ENCODE measurements at places on chromosomes 16 and 17.

DNA sequence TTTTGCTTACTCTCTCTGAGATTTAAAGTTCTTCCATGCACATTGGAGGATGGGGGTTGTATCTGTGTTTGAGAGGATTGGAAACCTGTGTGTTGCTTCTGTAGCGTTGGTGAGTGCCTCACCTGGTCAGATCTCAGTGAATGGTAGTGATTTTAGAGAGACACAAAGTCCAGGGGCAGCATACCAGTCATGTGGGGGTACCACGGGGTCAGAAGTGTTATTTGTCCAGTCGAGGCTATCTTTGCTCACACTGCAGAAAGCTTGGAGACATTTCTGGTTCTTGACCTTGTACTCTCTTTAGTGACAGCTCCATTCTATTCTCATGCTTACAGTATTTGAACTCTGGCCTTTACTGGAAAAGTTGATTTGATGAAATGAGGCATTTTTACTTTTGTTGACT lies 23.7 kb downstream of the PRKAR1A start:
- no peak for DNase-seq

GRCh38 chr16:88812513-88813268 lies 963 bp upstream of the APRT start:
- DNase-seq = no peak

- DNase-seq = no peak
Measured at GRCh38 chr16:1472974-1473373, 1.9 kb downstream of the CLCN7 start.

GRCh38 chr16:83808573-83809014 lies 816 bp downstream of the HSBP1 start:
- DNase-seq = no peak

DNA sequence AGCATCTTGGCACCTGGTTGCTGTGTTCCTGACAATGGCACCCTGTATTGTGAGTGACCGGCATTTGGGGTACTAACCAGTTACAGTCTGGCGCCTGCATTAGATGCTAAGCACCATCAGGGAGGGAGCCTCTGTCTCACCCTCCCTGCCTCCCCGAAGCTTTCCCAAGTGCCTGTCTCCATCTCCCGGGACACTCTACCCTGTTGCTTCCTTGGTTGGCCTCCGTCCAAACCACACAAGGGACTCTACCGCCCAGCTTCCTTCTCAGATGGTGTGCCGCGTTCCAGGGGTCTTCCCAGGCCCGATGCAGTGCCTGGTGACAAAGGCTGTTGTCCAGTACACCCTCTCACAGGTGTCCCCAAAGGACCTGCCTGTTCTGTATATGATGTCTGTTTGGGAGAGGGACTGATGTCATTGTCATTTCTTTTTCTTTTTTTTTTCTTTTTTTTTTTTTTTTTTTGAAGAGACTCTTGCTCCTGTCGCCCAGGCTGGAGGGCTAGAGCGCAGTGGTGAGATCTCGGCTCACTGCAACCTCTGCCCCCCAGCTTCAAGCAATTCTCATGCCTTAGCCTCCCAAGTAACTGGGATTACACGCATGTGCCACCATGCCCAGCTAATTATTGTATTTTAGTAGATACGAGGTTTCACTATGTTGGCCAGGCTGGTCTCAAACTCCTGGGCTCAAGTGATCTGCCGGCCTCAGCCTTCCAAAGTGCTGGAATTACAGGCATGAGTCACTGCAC lies 6.7 kb downstream of the SNN start:
- no peak for DNase-seq

GRCh38 chr16:9818702-9819101 lies 363.5 kb downstream of the GRIN2A start:
- no peak for DNase-seq

DNA sequence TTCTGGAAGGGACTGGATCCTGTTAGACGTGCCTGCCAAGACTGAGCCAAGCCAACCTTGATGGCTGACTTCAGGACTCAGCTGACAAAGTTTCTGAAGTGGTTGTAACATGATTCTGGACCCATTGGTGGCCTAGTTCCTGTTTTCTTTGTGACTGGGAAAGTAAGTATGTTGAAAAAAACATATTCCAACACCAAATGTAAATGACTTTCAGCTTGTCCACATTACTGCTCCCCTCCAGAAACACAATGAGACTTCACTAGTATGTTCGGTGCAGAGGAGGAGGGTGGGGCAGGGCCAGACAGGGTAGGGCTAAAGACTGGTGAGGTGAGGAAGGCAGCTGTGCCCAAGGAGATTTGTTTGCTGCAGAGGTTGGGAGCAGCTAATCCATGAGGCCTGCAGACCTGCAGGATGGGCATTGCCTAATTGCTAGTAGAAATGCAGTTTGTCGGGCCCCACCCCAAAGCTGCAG lies 26.4 kb downstream of the NMT1 start:
- no peak for DNase-seq

- DNase-seq = no peak
Measured at GRCh38 chr17:82231562-82232321, 2.9 kb downstream of the SLC16A3 start.

GRCh38 chr16:29665294-29666077 lies 2.4 kb downstream of the SPN start:
- DNase-seq = no peak

GRCh38 chr16:4626396-4626795 lies 1.8 kb downstream of the MGRN1 start:
- no peak for DNase-seq

- no peak for DNase-seq
Measured at GRCh38 chr17:67412032-67412431, 35.0 kb downstream of the PITPNC1 start.

- no peak for DNase-seq
Measured at GRCh38 chr16:68005786-68006286, 6.6 kb upstream of the DPEP2 start.

DNA sequence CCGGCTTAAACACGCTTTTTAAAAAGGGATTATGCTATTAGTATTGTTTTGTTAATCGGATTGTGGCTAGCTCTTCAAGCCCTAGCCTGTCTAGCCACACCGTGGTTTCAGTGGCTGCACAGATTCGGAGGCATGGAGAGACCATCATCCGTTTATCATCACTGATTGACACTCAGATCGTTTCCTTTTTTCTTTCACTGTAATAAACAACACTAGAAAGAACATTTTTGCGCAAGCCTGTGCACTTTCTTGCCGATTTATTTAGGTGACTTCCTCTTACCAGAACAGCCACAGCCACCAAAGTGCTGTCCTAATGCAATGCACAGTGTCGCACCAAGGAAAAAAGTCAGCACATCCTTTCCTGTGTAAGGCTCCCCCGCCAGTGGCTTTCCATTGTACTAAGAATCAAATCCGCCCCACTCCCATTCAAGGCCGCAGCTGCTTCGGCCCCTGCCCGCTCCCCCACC lies 78.2 kb downstream of the CRISPLD2 start:
- no peak for DNase-seq

- DNase-seq = no peak
Measured at GRCh38 chr16:125011-125410, 13.5 kb downstream of the NPRL3 start.

DNA sequence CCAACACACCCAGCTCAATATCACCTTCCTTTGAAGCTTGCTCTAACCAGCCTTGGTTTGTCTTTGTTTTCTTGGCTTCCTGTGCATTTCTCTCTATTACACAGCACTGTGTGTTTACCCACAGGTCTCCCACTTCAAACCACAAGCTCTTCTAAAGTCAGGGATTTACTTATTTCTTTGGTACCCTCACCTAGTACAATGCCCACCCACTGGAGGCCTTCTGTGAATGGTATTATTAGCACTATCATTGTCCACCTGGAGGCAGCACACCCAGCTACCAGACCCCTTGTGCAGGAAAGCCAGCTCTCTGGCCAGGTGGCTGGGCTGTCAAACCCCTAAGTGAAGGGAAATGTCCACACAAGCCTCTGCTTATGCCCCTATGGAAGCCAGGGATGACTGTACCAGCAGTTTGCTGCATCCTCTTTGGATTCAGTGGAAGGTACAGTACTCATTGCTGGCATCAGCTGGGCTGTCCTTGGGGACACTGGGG lies 9.4 kb upstream of the TOP2A start:
- DNase-seq = no peak

- DNase-seq = no peak
Measured at GRCh38 chr16:84999857-85000480, 11.4 kb downstream of the ZDHHC7 start.

DNA sequence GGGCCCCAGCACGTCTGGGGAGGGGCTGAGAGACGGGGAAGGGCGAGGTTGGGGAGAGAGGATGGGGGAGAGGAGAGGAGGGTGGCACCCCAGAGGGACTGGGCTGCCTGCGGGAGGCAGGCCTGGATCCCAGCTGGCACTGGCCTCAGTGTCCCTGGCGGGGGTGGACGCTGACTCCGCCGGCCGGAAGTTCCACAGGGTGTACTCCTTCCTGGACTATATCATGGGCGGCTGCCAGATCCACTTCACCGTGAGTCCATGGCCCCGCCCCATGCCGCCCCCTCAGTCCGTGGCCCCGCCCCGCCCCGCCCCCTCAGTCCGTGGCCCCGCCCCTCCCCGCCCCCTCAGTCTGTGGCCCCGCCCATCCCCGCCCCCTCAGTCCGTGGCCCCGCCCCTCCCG lies 11.3 kb downstream of the CPNE7 start:
- DNase-seq = no peak

DNA sequence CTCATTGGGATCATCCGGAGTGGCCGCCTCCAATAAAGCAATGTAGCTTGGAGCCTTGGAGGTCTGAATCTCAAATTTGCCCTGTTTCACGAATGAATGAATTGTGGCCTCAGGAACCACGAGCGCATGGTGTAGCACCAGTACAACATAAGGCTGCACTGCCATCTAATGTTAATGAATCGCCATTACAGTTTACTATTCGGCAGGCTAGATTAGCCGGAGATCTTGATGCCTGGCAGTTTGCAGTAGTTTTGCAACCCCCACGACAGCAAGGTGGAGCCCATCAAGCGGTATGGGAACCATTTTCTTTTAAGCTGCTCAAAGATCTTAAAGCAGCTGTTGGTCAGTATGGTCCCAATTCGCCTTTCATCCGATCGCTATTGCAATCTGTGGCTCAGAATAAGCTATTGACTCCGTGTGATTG lies 18.8 kb downstream of the ALOX15B start:
- DNase-seq = peak; percentile 26

GRCh38 chr17:47820033-47820789 lies 1.4 kb downstream of the OSBPL7 start:
- no peak for DNase-seq

DNA sequence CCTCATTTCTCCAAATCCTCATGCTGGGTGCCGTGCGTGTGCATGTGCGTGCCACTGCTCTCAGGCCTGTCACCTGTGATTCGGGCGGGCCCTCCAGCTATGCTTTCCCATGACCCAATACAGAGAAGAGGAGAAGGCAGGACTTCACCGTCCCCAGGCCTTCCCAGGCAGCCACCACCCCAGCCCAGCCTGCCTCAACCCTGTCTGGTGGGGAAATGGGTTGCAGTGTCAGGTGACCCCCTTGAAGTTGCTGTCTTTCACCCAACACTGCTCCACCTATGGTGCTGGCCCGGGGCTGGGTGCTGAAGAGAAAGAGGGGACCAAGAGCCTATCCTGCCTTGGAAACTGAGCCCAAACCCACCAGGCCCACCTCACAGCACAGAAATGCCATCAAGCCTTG lies 94.7 kb downstream of the GOSR1 start:
- DNase-seq = no peak

- DNase-seq = no peak
Measured at GRCh38 chr17:81958633-81959342, 2.2 kb downstream of the NOTUM start.

- no peak for DNase-seq
Measured at GRCh38 chr17:72308744-72309385, 188.0 kb downstream of the SOX9 start.

DNA sequence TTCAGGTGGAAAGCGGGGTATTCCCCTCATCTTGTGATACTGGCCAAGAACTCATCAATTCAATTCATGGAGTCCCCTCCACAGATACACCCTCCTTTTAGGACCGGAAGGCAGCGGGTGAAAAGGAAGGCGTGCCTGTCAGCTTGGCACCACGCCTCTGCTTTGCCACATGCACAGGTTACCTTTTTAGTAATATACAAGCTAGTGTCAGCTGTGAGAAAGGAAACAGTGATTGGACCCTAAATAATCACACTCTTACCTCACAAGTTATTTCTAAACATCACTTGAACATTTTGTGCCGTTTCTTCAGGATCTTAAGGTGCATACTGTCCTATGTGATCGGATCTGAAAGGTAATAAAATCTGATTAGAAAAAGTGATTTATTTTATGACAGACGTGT lies 15.7 kb downstream of the ZDHHC7 start:
- DNase-seq = no peak

DNA sequence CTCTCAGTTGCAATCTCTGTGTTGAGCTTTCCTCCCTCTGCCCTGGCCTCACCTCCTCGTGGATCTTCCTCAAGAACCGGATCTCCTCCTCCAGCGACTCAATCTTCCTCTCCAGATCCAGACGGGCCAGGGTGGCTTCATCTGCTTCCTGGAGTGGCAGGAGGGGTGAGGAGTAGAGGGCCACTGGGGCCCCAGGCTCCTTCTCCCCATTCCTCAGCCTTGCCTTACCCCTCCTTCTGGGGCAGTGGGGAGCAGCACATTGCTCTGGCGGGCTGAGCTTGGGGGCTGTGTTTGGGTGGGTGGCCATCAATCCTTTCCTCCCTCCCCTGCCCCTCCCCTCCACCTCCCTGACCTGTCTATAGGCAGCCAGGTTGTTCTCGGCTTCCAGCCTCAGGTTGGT lies 1.6 kb downstream of the GFAP start:
- DNase-seq = no peak

- DNase-seq = no peak
Measured at GRCh38 chr17:17732444-17732843, 51.2 kb downstream of the RAI1 start.

- no peak for DNase-seq
Measured at GRCh38 chr16:77874347-77874746, 86.0 kb downstream of the VAT1L start.

DNA sequence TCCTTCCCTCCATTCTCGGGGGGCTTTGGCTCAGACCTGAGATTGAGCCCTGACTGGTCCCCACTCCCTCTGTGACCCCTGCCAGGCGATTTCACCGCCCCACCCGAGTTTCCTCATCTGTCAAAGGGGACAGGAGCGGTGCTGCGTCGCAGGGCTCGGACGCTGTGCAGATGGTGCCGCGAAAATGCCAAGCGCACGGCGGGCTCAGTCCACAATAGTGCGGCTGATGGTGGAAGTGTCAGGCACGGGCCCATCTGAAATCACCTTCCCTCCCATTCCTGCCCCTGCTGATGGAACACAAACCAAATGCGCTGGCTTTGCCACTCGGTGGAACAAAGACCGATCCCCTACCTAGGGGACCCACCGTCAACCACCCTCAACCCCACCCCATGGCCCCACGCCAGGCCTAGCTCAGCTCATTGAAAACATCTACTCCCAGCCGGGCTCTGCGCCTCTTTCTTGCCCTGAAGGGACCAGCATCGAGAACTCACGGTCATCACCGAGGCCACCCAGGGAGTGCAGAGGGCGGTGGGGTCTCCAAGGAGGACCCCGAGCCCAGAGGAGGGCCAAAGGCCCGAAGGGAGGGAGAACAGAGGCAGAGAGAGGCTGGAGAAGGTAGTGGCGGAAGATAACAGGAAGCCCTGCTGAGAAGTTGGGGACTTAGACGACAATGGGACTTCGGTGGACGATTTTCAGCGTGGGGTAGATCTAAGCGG lies 1.4 kb downstream of the CARHSP1 start:
- no peak for DNase-seq

Measured in activated CD4-positive, alpha-beta T cell treated with anti-CD3 and anti-CD28 coated beads for 24 hours (primary cell).